ENCODE measurements at places on chromosomes 4 and X. TPM values are rescaled to one million over a fixed set of nuclear protein-coding genes. Genes with fewer than 3 reads are reported as not detected.

DNA sequence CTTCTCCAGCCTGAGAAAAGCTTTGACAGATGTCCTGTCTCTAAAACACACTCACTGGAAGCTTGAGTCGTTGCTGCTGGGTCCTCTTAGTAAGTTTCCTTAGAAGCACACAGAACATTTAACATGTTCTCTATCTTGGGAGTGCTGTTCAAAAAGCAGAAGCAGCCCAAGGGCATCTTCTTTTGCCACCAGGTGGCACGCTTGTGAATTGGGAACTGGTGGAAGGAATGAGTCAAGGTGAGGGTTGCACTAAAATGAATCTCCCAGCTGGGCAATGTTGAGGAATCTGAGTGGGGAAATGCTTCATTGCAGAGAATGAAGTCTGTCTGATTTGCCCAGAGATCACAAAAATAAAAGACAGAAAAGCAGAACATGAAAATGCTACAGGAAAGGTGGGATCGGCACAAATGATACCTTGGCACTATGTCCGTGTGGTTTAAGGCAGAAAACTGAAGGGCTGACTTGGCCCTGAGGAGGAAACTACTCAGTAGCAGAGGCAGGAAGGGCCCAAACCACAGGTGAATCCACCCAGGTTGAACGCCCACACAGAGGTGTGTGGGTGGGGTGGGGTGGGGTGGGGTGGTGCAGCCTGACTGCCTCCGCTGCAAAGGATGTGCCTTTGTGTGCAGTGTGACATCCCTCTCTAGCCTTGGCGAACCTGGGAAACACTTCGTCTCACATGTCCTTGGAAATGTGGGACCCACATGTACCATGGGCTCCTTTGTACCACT is 26.0 kb downstream of the KIT start:
- peak overlapping the region; percentile 63 for H3K27ac ChIP-seq
- H3K27me3 ChIP-seq, result no peaks in the 10 kb centered on the region
- peaks cover 24% of the 10 kb centered on the region for H3K4me1 ChIP-seq
- peak; percentile 64 for DNase-seq
- peak overlapping the region; percentile 36 for H3K4me3 ChIP-seq

GRCh38 chrX:112367065-112367464 is 284.5 kb upstream of the TRPC5 start:
- no peak for DNase-seq
- H3K4me1 ChIP-seq, result no peaks in the 10 kb centered on the region
- no peak overlapping the region for H3K4me3 ChIP-seq
- H3K36me3 ChIP-seq, result no peaks in the 10 kb centered on the region
- H3K27ac ChIP-seq, result no peak overlapping the region

Gene KCND1
- 8.3 TPM for total RNA-seq

GRCh38 chr4:109848501-109848900 is 594 bp downstream of the LRIT3 start:
- no peaks in the 10 kb centered on the region for H3K27me3 ChIP-seq
- no peak overlapping the region for H3K4me3 ChIP-seq
- H3K36me3 ChIP-seq, result peaks cover 3% of the 10 kb centered on the region
- DNase-seq, result no peak

DNA sequence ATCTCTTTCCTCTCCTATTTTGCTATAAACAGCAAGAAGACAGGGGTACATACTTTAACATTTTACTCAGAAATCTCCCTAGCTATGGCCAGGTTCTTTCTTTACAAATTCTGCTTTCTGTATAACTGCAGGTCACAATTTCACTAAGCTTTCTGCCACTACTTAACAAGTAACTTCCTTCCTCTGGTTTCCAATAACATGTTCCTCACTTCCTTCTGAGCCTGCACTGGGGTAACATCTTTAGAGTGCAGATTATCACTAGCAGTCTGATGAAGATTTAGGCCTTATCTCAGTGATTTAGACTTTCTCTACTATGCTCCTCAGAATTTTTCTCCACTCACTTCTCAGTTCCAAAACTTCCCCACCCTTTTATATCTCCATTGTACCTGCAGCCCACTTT is 1930.5 kb upstream of the AGA start:
- no peak overlapping the region for H3K27ac ChIP-seq
- H3K27me3 ChIP-seq, result no peaks in the 10 kb centered on the region
- peaks cover 1% of the 10 kb centered on the region for H3K36me3 ChIP-seq

Gene MRFAP1L1
- total RNA-seq, result 57.7 TPM

- no peak overlapping the region for H3K27ac ChIP-seq
- no peaks in the 10 kb centered on the region for H3K36me3 ChIP-seq
- DNase-seq, result no peak
- H3K4me3 ChIP-seq, result no peak overlapping the region
These were observed 103.3 kb downstream of the SHROOM3 start for GRCh38 chr4:76538296-76538695.

Gene PCDH11X
- not detected for total RNA-seq

DNA sequence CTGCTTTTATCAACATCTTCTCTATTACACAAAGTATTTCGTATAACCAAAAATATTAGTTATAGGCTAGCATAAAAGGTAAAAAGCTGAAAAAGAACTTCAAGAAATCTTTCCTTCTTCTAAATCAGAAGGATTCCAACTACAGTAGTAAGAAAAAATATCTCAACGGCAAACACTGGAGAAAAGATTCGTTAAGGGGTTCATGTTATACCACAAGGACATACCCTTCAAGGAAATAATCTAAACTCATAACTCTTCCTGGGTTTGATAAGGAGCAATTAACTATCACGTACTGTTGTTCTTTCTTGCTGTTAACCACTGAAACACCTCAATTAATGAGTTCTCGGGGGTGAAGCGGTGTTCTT is 1.5 kb downstream of the SMIM14 start:
- H3K4me3 ChIP-seq, result peak overlapping the region; percentile 89
- H3K36me3 ChIP-seq, result no peaks in the 10 kb centered on the region
- H3K4me1 ChIP-seq, result peaks cover 29% of the 10 kb centered on the region
- peak overlapping the region; percentile 70 for H3K27ac ChIP-seq
- no peak for DNase-seq

DNA sequence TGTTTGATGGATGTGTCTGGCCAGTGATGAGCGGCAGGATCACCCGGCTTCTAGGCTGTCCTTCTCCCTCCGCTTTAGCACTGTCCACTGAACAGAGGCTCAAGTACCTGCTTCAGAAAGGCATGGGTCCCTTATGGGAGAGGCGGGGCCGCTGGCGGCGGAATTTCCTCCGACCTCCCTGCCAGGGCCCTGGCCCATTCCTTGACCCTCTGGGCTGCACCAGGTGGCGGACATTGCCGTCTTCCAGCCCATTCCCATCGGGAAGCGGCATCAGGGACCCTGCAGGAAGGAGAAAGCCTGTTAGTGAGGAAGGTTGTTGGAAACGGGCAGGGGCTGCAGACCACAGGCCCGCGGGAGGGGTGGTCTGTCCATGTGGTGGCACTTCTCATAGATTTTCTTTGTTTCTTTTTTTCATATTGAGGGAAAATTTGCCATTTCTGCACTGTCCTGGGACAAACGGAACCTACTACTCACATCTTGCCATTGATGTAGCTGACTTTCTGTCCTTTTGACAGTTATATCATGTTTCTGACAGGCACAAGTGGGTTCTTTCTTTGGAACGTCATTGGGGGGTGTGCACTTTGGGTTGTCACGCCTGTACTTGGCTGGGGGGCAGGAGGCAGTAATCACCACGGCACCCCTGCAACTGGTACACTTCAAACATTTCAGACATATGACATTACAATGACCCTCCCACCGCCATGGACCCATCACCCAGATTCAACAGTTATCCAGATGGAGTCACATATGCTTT is 6.1 kb downstream of the APLN start:
- H3K27me3 ChIP-seq, result peaks cover 45% of the 10 kb centered on the region
- H3K4me3 ChIP-seq, result no peak overlapping the region

GRCh38 chr4:44760142-44760898 is 34.0 kb upstream of the GNPDA2 start:
- peaks cover 24% of the 10 kb centered on the region for H3K27me3 ChIP-seq
- no peak overlapping the region for H3K4me3 ChIP-seq
- no peaks in the 10 kb centered on the region for H3K36me3 ChIP-seq

Gene WDR45
- 43.4 TPM for total RNA-seq

Gene TRIM60
- total RNA-seq, result not detected

Gene PAGE1
- not detected for total RNA-seq

Gene ZNF185
- 5.2 TPM for total RNA-seq

Gene PCDH7
- not detected for total RNA-seq

Gene TMPRSS11F
- not detected for total RNA-seq

Gene STBD1
- total RNA-seq, result not detected

- no peak for DNase-seq
- H3K27me3 ChIP-seq, result no peaks in the 10 kb centered on the region
- peaks cover 9% of the 10 kb centered on the region for H3K36me3 ChIP-seq
These were observed 99.0 kb downstream of the ZAR1 start for GRCh38 chr4:48589098-48589445.

Gene NSUN7
- total RNA-seq, result 6.7 TPM

- H3K4me3 ChIP-seq, result no peak overlapping the region
- peak; percentile 14 for DNase-seq
- H3K27ac ChIP-seq, result no peak overlapping the region
These were observed 12.7 kb upstream of the GTPBP6 start for GRCh38 chrX:331151-331824.

Gene TBX22
- total RNA-seq, result not detected

DNA sequence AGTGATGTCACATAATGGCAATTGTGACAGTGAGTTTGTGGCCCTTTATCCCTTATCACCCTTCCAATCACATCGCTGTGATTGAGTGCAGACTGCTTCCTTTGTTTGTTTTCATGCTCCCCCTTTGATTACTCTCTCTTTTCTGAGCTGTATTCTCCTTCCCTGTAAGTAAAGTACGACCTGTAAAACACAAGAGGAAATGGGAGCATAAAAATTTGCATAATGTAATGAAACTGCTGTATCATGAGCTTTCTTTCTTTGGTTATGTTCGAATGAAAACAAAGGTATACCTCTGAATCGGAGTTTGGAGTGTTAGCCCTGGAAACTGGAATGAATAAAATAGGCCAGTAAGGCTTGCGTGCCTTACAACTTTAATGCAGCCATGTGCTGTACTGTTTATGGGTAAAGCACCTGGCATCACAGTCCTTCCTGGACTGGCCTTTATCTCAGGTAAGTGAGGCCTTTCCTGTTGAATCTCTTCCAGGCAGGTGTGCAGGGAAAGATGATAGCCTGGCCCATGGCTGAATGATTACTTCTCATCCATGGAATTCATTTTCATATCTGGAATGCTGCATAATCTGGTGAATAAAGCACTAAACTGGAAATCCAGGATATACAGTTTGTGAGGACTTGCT is 26.6 kb upstream of the HS3ST1 start:
- no peak overlapping the region for H3K4me3 ChIP-seq
- H3K27me3 ChIP-seq, result peaks cover 8% of the 10 kb centered on the region

Gene SPANXB1
- total RNA-seq, result not detected

DNA sequence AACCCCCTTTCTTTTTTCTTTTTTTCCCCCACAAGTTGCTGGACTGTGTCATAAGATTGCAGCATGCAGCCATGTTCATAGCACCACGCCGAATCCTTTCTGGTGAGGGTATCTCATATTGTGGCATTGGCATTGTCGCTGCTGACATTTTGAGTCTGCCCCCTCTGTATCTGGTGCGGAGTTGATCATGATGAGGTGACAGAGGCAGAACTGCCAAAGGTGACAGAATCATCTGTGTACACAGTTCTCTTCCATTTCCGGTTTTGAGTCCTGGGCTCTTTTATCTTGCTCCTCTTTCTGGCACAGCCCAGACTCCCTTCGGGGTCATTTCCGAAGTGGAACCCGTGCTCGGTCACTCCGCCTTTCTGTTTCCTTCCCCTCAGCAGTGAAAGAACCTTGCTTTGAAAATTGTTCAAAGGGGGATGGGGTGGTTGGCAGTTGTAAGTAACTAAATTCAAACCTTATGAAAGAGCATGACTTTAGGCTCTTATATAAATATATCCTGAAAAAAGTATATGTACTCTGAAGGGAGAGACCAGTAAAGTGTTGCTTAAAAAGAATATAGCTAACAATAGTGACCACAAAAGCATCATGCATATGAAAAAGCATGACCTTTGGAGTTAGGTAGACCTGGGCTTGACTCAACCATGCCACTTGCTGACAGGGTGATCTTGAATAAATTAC is 55.0 kb upstream of the BMP2K start:
- H3K27ac ChIP-seq, result peak overlapping the region; percentile 27
- H3K36me3 ChIP-seq, result no peaks in the 10 kb centered on the region
- H3K27me3 ChIP-seq, result no peaks in the 10 kb centered on the region
- peak; percentile 39 for DNase-seq

Gene MAGEA9B
- not detected for total RNA-seq

GRCh38 chrX:124342174-124342867 is 4.0 kb upstream of the SH2D1A start:
- H3K36me3 ChIP-seq, result peaks cover 2% of the 10 kb centered on the region
- H3K27me3 ChIP-seq, result peaks cover 13% of the 10 kb centered on the region
- H3K27ac ChIP-seq, result peak overlapping the region; percentile 97
- H3K4me1 ChIP-seq, result peaks cover 66% of the 10 kb centered on the region
- DNase-seq, result no peak

Gene TRIM75
- total RNA-seq, result not detected

Gene GSX2
- total RNA-seq, result not detected

GRCh38 chrX:134673123-134673522 is 14.9 kb upstream of the PLAC1 start:
- no peaks in the 10 kb centered on the region for H3K36me3 ChIP-seq
- H3K27ac ChIP-seq, result no peak overlapping the region
- no peak for DNase-seq
- peaks cover 13% of the 10 kb centered on the region for H3K4me1 ChIP-seq
- no peak overlapping the region for H3K4me3 ChIP-seq

GRCh38 chrX:17529151-17529745 is 154.2 kb downstream of the NHS start:
- peaks cover 6% of the 10 kb centered on the region for H3K4me1 ChIP-seq
- no peak overlapping the region for H3K4me3 ChIP-seq
- H3K27me3 ChIP-seq, result peaks cover 38% of the 10 kb centered on the region
- H3K27ac ChIP-seq, result no peak overlapping the region
- no peaks in the 10 kb centered on the region for H3K36me3 ChIP-seq

- no peak overlapping the region for H3K27ac ChIP-seq
- peaks cover 6% of the 10 kb centered on the region for H3K27me3 ChIP-seq
- no peak for DNase-seq
These were observed 42.9 kb downstream of the F8 start for GRCh38 chrX:154979629-154980028.

DNA sequence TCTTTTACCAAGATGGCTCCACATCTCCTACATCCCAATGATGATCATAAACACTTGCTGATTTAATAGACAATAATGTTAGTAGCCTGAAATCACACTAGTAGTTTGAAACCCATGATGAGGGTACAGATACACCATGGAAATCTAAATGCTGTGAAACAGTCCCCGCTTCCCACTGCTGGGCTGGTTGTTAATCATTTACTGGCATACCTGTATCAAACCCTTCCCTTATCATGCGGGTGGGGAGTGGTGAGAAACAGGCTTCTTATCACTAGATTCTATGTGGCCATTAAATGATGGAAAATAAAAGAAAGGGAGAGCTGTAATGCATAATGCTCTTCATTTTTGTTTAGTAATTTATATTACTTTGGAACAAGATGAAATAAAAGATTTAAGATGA is 21.9 kb downstream of the MAOA start:
- H3K4me1 ChIP-seq, result no peaks in the 10 kb centered on the region
- no peaks in the 10 kb centered on the region for H3K36me3 ChIP-seq
- H3K4me3 ChIP-seq, result no peak overlapping the region
- H3K27me3 ChIP-seq, result peaks cover 16% of the 10 kb centered on the region
- DNase-seq, result no peak

Gene OPHN1
- 0.12 TPM for total RNA-seq

GRCh38 chr4:120555058-120555457 is 367.5 kb downstream of the PRDM5 start:
- H3K36me3 ChIP-seq, result no peaks in the 10 kb centered on the region
- H3K4me1 ChIP-seq, result no peaks in the 10 kb centered on the region
- no peaks in the 10 kb centered on the region for H3K27me3 ChIP-seq
- H3K27ac ChIP-seq, result no peak overlapping the region
- H3K4me3 ChIP-seq, result no peak overlapping the region

GRCh38 chr4:48558026-48558425 is 68.0 kb downstream of the ZAR1 start:
- H3K36me3 ChIP-seq, result peaks cover 21% of the 10 kb centered on the region
- H3K27me3 ChIP-seq, result no peaks in the 10 kb centered on the region
- no peak for DNase-seq
